Central memory CD4-positive, alpha-beta T cell (primary cell): ENCODE measurements at places on chromosomes 13 and 19.

GRCh38 chr19:53978975-53979801 is 12.2 kb upstream of the CACNG6 start:
- no peak for DNase-seq

DNA sequence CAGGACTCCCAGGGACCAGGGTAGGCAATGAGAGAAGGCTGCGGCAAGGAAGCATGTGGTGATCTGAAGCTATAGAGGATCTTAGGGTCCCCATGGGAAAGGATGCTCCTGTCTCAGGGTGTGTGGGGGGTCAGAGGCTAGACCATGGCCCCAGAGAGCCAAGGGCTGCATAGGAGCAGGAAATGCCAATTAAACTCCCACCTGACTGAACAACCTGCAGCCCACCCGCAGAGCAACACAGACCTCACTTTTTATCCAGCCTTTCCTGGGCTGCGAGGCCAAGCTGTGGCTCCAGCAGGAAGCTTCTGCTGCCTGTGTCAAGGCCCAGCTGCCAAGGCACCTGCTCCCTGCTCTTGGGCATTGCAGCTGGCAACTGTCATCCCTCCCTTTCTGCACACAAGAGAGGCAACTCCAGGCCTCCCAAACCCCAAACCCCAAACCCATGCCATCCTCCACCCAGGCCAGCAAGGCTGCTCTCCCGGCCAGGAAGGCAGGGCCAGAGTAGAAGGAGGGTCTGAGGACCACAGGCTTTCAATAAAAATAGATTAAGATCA is 290.1 kb downstream of the FOXO1 start:
- DNase-seq, result no peak

DNA sequence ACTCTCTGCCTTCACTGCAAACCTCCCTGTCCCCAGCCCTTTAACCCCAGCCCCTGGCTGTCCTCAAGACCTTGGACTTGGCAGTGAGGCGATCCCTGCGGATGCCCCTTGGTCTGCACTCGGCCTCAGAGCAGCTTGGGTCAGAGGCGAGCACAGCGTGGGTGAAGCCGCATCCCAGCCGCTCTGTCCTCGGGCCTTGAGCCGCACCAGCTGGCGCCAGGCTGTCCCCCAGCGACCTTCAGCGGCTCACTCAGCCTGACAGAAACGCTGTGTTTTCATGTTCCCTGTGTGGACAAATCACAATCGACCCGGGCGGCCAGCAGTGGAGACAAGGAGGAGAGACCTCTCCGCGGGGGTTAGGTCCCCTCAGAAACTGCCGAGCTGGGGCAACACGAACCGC is 52.0 kb downstream of the GNG7 start:
- no peak for DNase-seq

- DNase-seq, result no peak
Observed at GRCh38 chr19:41161903-41162302, 31.1 kb upstream of the CYP2S1 start.

GRCh38 chr13:58852076-58852475 is 1220.5 kb downstream of the PCDH17 start:
- no peak for DNase-seq

GRCh38 chr19:50328873-50329145 is 368 bp downstream of the KCNC3 start:
- no peak for DNase-seq

- DNase-seq, result no peak
Observed at GRCh38 chr13:102875256-102875655, 29.4 kb downstream of the ERCC5 start.
